Foreskin keratinocyte (primary cell): ENCODE measurements at places on chromosomes 2 and 18. TPM values are rescaled to one million over a fixed set of nuclear protein-coding genes. Genes with fewer than 3 reads are reported as not detected.

GRCh38 chr2:236254674-236255073, 9.5 kb downstream of the ASB18 start:
- DNase-seq = no peak

- peak; percentile 85 for DNase-seq
These were observed 24.7 kb downstream of the IL1R2 start for GRCh38 chr2:102016399-102016955.

- DNase-seq = no peak
These were observed 167.3 kb upstream of the CYRIA start for GRCh38 chr2:16832910-16833309.

- no peak for DNase-seq
These were observed 10.2 kb downstream of the IL18R1 start for GRCh38 chr2:102365763-102366162.

- no peak for DNase-seq
These were observed 434.4 kb downstream of the HRH4 start for GRCh38 chr18:24894880-24895279.

GRCh38 chr18:22838639-22839277, 94.4 kb upstream of the RBBP8 start:
- DNase-seq = no peak

DNA sequence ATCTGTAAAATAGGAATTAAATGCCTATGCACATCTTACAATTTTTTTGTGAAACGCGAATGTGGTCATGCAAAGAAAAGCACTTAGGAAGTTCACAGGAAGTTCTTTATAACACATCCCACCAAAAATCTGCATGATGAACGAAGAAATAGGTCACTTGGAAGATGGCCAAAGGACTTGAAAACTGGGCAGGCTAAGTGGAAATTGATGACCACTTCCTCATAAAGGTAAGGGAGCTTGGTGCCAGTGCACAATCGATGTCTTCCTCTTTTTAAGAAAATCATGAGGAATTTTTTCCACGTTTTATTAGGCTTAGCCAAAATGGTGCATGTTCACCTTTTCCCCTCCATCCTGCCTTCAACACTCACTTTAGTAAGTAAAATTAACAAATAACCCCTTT, 8.2 kb upstream of the NT5C1B start:
- DNase-seq = no peak

DNA sequence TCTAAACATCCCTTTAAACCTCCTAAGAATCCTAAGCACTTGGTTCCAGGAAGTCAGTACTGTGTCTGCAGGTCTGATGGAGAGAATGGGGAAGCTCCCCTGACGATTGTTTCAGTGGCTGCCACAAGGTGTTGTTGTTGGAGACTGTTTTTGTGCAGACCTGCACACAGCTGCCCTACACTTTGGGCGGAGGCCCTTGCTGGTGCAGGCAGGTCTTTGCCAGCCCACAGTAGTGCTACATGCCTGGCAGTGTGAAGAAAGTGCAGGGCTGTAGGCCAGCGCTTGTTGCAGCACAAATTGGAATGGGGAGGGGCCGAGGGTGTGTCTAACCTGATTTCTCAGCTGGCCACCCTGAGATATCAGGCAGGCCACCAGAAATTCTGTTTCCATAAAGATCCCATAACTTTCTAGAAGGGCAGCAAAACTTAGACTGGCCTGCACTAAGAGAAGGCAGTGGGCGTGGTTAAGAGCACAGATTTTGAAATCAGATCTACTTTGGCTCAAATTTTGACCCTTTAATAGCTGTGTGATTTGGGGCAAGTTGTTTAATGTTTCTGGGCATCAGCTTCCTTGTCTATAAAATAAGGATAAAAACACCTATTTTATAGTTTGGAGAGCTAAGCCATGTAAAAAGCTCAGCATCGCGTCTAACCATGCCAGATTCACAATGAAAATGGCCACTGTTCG, 83.7 kb upstream of the SLC1A4 start:
- DNase-seq = peak; percentile 59

DNA sequence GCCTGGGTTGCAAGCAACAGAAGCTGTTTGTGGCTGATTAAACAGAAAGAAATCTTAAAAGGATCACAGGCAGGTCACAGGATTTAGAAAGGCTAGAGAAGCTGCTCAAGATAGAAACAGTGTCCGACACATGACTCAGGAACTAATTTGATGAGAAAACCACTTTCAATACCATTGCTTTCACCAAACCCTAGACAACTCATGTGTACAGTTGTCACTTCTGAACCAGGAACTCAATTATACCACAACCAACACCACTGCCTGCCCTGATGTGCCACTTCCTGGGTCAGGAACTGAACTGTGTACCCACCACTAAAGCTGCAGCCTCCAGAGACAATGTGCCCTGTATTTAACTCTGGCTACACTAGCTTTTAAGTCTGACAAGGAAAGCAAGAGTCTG, 56.0 kb downstream of the TMEM247 start:
- no peak for DNase-seq

- DNase-seq = no peak
These were observed 12.1 kb upstream of the TWIST2 start for GRCh38 chr2:238835726-238836301.

- DNase-seq = no peak
These were observed 44.6 kb upstream of the B3GNT2 start for GRCh38 chr2:62151306-62151638.

GRCh38 chr18:45621061-45621511, 5.8 kb downstream of the SLC14A2 start:
- DNase-seq = no peak

DNA sequence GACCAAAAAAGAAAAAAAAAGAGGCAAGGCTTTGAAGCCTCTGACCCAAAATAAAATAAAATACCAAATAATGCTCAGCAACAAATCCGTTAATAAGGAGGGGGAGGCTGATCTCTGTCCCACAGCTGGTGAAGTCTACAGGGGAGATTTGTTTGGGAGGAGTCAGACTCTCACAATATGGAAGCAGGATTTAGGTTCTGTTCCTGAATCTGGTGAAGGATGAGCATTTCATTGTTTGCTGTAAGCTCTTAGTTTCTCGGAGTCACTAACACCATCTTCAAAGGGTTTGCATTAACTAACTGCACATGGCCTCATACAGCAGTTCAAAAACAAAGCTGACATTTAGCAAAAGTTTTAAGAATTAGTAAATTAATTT, 339.4 kb upstream of the TNP1 start:
- no peak for DNase-seq

DNA sequence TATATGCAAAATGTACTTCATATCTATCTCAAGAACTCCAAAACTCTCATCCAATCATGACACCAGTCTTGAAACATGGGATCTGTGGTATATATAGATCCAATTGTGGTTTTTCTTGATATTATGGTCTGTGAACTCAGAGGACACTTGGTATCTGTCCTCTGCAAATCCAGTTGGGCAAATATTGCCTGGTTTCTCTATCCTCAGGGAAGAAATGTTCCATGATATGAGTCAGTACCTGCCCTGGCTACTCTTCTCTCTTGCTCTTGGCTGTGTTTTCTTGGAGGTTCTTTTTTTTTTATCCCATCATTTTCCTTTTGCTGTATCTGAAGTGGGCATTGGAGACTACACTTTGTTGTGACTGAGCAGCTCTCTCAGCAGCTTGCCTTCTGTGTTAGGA, 10.9 kb downstream of the NBEAL1 start:
- DNase-seq = no peak

- no peak for DNase-seq
These were observed 18.1 kb downstream of the PPP1R7 start for GRCh38 chr2:241168366-241168765.

DNA sequence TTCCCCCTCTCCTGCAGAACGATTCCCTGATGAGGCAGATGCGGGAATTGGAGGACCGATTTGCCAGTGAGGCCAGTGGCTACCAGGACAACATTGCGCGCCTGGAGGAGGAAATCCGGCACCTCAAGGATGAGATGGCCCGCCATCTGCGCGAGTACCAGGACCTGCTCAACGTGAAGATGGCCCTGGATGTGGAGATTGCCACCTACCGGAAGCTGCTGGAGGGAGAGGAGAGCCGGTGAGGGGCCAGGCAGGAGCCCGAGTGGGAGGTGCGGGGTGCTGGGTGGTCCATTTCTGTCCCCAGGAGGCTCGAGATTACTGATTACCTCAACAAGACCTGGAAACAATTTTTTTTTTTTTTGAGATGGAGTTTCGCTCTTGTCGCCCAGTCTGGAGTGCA, 3.1 kb downstream of the DES start:
- no peak for DNase-seq

- DNase-seq = no peak
These were observed 34.0 kb downstream of the LOXHD1 start for GRCh38 chr18:46622999-46623398.

- DNase-seq = no peak
These were observed 10.8 kb upstream of the ARHGEF4 start for GRCh38 chr2:130825966-130826253.

- DNase-seq = no peak
These were observed 5.0 kb upstream of the ATP9B start for GRCh38 chr18:79064228-79064627.

DNA sequence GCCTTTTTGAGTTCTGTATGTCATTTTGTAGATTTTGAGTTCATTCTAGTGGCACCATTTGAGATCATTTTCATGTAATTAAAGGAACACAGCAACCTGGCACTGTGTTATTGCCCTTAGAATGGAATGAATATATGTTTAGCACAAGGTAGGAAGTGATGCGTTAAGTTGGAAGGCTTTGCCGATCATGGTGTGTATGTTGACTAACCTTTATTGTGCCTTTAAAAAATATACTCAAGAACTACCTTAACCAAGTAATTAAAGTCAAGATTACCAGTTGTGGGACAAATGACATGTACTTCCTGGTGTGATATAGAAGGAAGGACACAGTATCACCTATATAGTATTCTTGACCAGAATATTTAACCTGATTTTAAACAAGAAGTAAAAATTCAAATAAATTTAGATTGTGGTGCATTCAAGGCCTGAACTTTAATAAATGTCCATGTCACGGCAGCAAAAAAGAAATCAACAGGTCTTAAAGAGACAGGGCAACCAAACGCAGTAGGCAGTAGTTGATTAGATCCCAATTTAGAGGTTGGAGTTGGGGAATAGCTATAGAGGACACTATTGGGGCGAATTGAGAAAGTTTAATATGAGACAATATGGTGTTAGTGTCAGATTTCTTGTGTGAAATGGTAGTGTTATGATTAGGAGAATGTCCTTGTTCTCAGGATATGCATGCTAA, 68.6 kb downstream of the MSH2 start:
- DNase-seq = no peak

- no peak for DNase-seq
These were observed 215.2 kb upstream of the LRRTM1 start for GRCh38 chr2:80519699-80520291.

GRCh38 chr18:37845498-37845897, 279.9 kb upstream of the CELF4 start:
- DNase-seq = no peak

DNA sequence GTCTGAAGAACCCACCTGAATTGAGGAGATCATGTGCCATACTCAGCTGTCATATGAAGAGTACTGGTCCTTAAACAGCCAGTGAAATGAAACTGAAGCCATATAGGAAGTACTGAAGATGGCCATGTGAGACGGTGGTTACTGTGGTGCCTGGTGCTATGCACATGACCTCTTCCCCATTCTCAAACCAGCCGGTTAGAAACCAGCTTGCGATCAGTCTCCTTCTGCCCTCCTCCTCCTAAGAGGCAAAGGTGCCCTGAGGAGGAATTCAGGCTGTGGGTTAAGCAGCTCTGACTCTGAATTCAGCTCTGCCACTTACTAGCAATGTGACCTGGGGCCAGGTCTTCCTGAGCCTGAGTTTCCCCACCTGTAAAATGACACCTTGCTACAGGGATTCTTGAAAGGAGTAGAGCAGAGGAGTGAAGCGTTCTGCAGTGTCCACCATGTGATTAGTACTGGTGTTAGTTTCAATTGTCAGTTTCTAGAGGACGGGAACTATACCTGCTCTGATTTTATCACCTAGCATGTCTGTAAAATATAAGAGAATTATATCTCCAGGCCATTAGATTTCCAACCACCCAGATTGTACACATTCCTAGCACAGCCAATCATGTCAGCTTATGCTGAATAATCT, 5.1 kb downstream of the FECH start:
- DNase-seq = no peak

- DNase-seq = no peak
These were observed 14.5 kb upstream of the TTR start for GRCh38 chr18:31577195-31577594.

DNA sequence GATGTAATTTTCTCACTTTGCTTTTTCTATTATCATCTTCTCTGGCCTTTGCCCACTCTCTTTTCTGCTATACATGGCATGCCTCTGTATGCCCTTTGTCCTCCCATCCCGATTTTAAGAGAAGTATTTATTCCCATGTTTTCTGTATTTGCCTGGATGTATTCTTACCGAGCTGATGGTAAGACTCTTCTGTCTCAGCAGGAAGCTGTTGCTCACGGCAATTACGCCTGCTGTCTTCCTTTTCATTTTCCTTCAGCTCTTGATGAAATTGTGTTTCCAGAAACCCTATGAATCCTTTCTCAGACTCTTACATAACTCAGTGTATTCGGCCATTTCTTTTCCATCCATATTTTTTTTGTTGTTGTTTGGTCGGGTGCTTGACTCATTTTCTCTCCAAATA, 121.6 kb downstream of the SP3 start:
- no peak for DNase-seq

- no peak for DNase-seq
These were observed 92.2 kb upstream of the NCKAP5 start for GRCh38 chr2:133660510-133660909.

- DNase-seq = peak; percentile 96
These were observed 32.5 kb upstream of the PUM2 start for GRCh38 chr2:20382965-20383810.

GRCh38 chr2:191740016-191740419, 62.1 kb downstream of the NABP1 start:
- peak; percentile 17 for DNase-seq

- no peak for DNase-seq
These were observed 2.6 kb downstream of the ANKRD44 start for GRCh38 chr2:197307933-197308521.

- DNase-seq = no peak
These were observed 364.8 kb upstream of the SLC14A2 start for GRCh38 chr18:45250479-45250878.

The ACVR1C gene
- not detected in 2 replicates for polyA plus RNA-seq

The LRP2 gene
- polyA plus RNA-seq = not detected in 2 replicates

The GPR75 gene
- 0.06 and 0.11 TPM in 2 replicates for polyA plus RNA-seq

The ZSWIM2 gene
- not detected in 2 replicates for polyA plus RNA-seq

The NYAP2 gene
- polyA plus RNA-seq = not detected in 2 replicates

The NTSR2 gene
- polyA plus RNA-seq = not detected in 2 replicates

The CXCR1 gene
- polyA plus RNA-seq = 0.39 and 0.55 TPM in 2 replicates

The SAG gene
- not detected in 2 replicates for polyA plus RNA-seq

The PPP1R7 gene
- 109 and 112 TPM in 2 replicates for polyA plus RNA-seq

The TFCP2L1 gene
- polyA plus RNA-seq = 3.3 and 3.5 TPM in 2 replicates

The PLEKHM3 gene
- polyA plus RNA-seq = 1.4 and 1.5 TPM in 2 replicates

The C1D gene
- 22.1 and 26.2 TPM in 2 replicates for polyA plus RNA-seq

The POTEI gene
- polyA plus RNA-seq = not detected in 2 replicates

The MSTN gene
- polyA plus RNA-seq = not detected in 2 replicates

The ANKRD29 gene
- polyA plus RNA-seq = 5.4 and 5.5 TPM in 2 replicates

The CERKL gene
- 0.01 TPM in 1 of 2 replicates, not detected in the other for polyA plus RNA-seq
